Fibroblast of lung (primary cell): ENCODE measurements at places on chromosomes 1 and 21.

DNA sequence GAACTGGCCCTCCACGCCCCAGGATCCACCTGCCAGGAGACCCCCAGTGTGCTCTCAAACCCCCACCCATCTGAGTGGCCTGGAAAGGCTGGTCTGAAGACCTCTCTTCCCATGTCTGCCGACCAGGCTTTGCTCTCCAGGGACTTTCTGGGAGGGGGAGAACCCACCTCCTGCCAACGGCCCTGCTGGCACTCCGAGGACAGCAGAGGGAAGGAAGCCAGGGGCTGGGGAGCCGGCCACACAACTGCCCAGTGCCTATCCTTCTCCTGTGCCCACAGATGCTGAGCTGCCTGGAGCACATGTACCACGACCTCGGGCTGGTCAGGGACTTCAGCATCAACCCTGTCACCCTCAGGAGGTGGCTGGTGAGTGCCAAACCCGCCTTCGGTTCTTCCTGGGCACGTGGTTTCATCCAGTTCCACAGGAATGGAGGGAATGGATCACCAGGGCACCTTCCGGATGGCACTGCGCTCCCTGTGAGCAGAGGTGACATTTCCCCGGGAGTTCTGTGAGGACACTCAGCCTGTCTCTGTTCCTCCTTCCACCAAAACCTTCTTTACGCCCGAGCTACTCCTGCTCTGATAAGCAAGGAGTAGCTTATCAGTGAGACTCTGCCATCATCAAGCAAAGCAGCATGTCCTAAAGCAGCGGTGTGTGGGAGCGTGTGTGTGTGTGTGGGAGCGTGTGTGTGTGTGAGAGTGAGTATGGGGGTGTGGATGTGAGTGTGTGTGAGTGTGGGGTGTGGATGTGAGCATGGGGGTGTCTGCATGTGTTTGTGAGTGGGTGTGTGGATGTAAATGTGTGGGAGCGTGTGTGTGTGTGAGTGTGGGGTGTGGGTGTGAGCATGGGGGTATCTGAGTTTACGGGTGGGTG is 105.5 kb downstream of the PDE9A start:
- H3K4me1 ChIP-seq, result no peaks in the 10 kb centered on the region
- no peak overlapping the region for H3K27ac ChIP-seq
- H3K27me3 ChIP-seq, result no peaks in the 10 kb centered on the region
- H3K4me3 ChIP-seq, result no peak overlapping the region
- no peaks in the 10 kb centered on the region for H3K36me3 ChIP-seq
- no peak for DNase-seq

DNA sequence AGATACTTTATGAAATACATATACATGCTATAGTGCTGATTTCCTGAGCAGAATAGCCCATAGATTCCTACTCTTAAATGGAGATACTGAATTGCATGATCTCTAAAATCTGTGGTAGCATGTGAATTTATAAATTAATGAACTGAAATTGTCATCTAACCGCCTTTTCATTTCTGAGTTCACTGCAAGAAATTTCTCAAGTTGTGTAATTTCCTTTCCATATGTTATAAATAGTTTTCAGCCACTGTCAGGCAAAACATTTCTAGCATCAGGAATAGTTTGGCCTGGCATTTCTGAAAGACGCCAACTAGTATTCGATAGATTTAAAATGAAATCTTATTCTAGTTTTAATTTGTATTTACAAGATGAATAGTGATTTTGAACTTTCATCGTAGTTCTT is 310.1 kb downstream of the USH2A start:
- no peak for DNase-seq
- H3K36me3 ChIP-seq, result no peaks in the 10 kb centered on the region
- H3K27ac ChIP-seq, result no peak overlapping the region
- no peaks in the 10 kb centered on the region for H3K27me3 ChIP-seq
- H3K4me1 ChIP-seq, result no peaks in the 10 kb centered on the region
- no peak overlapping the region for H3K4me3 ChIP-seq

DNA sequence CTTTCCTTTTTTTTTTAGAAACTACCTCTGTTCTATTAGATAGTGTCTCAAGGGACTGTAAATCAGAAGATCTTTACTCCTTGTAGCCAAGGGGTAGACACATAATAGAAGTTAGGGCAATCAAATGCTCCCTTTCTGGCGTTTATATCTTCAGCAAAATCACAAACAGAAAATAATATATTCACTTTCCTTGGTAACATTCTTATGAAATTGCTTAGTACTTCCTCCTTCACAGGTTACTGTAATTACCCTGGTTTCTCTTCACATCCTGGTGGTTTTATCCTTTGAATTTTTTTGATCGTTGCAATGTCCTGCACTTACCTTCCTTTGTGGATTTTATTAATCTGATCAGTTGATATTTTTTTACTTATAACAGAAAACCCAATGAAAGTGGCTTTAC is 1064.9 kb downstream of the NCAM2 start:
- H3K27ac ChIP-seq, result no peak overlapping the region
- no peaks in the 10 kb centered on the region for H3K4me1 ChIP-seq

GRCh38 chr1:167923324-167924056 is 9.6 kb upstream of the ADCY10 start:
- DNase-seq, result no peak
- H3K27ac ChIP-seq, result no peak overlapping the region

GRCh38 chr1:14845851-14846250 is 247.4 kb downstream of the KAZN start:
- H3K27ac ChIP-seq, result no peak overlapping the region
- H3K27me3 ChIP-seq, result no peaks in the 10 kb centered on the region
- peaks cover 10% of the 10 kb centered on the region for H3K4me1 ChIP-seq
- no peak overlapping the region for H3K4me3 ChIP-seq

GRCh38 chr1:234986750-234987414 is 141.8 kb downstream of the TOMM20 start:
- H3K4me3 ChIP-seq, result no peak overlapping the region
- peaks cover 30% of the 10 kb centered on the region for H3K4me1 ChIP-seq
- DNase-seq, result no peak
- H3K36me3 ChIP-seq, result no peaks in the 10 kb centered on the region

DNA sequence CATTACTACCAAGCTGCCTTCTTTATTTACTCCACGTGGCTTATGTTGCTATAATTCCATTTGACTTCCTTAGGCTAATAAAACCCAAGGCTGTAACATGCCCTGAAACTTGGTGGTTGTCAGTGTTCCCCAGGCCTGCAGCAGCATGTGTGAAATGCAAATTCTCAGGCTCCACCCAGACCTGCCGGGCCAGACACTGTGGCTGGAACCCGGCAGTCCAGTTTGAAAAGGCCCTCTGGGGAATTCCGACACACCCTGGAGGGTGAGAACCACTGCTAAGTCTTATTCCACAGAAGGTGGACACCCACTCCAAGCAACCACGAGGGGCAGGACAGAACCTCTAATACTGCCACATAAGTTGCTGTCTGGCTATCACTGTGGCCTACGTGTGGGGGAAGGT is 41.4 kb downstream of the URB1 start:
- H3K27me3 ChIP-seq, result no peaks in the 10 kb centered on the region
- no peak overlapping the region for H3K4me3 ChIP-seq
- no peak for DNase-seq
- H3K27ac ChIP-seq, result no peak overlapping the region
